Dorsolateral prefrontal cortex (tissue), 122 donors: ENCODE measurements at places on chromosomes 12 and 14. TPM values are rescaled to one million over a fixed set of nuclear protein-coding genes. Genes with fewer than 3 reads are reported as not detected.

DNA sequence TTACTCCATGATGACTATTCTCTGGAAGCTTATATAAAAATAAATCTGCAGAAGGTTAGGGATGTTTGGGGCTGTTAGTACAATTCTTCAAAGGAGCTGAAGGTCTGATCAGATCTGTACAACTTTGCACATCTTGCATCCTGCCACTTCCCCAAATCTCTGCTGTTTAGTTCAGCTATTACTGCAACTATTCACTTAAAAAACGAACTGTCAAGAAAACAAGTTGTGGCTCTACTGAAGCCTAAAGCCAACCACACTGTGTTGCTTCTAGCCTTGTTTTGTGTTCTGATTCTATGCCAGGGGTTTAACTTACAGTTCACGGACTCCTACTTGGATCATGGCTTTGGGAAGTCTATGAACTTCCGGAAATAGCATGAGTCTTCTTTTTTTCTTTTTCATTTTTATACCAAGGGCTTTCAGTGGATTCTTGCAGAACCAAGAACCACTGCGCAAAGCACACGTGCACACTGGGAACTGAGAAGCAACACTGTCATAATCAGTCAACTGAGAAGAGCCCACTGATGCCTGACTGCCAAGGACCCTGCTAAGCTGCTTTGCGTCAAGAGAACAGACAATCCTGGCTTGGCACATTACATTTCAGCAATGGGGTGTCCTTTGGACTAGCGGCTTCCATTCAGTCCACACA, 66.3 kb upstream of the EEA1 start:
- no peak for DNase-seq

CCDC175 gene
- 2.7 TPM for total RNA-seq

- DNase-seq: no peak
Observed at GRCh38 chr12:5745251-5745888, 199.7 kb downstream of the ANO2 start.

PTPRO gene
- 27.1 TPM for total RNA-seq

PIANP gene
- 84.7 TPM for total RNA-seq

GSC gene
- total RNA-seq: not detected

FAM186B gene
- not detected for total RNA-seq

TDP1 gene
- total RNA-seq: 21.9 TPM

GRCh38 chr14:72000907-72001306, 68.7 kb downstream of the RGS6 start:
- peak; percentile 15 for DNase-seq

DBX2 gene
- 3.3 TPM for total RNA-seq

DNA sequence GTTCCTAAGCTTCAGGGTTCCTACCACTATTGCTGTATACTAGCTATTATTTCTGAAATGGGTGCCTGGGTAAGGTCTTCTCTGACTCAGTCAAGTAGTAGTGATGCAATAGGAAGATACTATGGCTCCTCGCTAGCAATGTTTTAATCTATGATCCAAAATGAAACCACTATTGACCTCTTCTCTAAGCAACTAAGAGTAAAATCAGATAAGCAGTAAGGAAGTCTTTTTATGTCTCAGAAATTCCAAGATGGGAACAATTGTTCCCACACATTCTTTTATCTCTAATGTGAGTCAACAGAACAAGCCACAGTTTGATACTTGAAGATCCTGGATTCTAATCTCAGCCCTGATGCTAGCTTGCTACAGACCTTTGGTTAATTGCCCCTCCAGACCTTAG, 45.1 kb downstream of the AREL1 start:
- DNase-seq: no peak

DNA sequence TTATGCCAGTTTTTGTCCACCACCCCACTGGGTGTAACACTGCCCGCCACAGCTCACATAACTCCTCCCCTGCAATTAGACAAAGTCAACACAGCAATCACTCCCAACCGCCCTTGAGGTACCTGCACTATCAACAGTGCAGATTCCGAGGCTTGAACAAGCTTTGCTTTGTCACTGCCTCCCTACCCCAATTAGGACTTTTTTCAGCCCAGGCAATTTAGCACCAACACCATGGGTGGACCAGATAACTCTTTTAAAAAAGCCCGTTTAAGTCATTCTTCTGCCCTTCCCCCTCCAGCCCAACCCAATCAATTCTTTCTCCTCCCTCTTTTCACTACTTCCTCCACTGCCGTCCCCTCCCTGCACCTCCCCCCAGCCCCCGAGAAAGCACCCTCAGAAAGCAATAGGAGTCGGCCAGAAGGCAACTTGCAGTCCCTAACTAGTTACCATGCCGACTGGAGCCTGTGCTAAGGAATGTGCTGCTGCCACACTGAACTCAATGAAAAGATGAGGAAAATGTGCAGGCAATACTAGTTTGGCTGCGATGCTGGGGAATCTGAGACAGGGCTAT, 45.7 kb upstream of the OTX2 start:
- no peak for DNase-seq

- DNase-seq: no peak
Observed at GRCh38 chr12:123957196-123957595, 15.4 kb downstream of the CCDC92 start.

DNA sequence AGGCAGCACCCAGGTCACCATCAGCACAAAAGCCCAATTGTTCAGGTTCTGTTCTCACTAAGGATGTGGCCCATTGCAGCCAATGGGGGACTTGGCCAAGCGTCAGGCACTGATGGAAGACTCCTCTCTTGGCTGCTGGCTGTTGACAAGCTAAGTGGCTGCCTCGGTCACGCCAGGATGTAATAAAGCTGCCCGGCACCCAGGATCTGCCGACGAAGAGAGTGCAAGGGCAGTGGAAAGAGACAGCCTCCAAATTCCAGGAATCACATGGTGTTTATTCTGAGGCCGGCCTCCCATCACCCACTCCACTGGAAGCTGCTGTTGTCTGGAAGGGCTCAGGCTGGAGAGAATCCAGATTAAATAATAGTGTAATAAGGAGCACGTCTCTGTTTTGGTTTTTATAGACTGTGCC, 451.8 kb upstream of the TBX3 start:
- peak; percentile 42 for DNase-seq

- DNase-seq: no peak
Observed at GRCh38 chr12:89261982-89262381, 90.3 kb downstream of the DUSP6 start.

GRCh38 chr12:52901715-52902541, 2.9 kb downstream of the KRT8 start:
- DNase-seq: no peak

GRCh38 chr12:67068204-67068731, 200.9 kb upstream of the CAND1 start:
- DNase-seq: no peak

DNA sequence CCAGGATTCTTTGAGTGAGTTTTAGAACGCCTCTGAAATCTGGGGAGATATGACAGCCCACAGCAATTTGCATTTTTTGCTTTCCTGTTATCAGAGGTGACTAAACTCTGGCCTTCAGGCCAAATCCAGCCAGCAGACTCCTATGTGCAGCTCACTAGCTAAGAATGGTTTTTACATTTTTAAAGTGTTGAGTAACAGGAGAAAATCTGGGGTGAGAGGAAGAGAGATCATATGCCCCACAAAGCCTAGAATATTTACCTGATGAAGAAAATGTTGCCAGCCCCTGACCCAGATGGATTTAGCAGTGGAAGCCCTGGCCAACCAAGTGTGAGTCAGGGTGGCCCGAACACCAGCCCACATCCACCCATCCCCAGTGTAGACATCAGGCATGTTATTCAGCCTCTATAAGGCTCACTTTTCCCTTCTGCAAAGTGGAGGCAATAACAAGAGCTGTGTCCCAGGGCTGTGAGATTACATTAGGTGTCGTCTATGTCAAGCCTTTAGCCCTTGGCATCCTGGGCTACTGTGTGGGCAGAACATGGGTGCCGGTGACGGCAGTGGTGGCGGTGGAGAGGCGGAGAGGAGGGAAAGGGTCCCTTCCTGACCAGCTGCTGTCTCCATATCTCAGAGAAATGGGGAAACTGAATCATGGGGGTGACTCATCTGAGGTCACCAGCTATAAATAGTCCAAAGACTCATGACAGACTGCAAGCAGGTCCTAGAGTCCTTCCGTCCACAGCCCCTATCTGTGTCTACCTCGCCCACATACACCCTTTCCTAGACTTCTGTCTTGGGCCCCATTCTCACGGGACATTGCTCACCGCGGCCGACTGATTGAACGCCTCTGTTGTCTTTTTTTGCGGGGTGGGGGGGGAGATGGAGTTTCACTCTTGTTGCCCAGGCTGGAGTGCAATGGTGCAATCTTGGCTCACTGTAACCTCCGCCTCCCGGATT, 32.6 kb upstream of the CD9 start:
- no peak for DNase-seq

DNA sequence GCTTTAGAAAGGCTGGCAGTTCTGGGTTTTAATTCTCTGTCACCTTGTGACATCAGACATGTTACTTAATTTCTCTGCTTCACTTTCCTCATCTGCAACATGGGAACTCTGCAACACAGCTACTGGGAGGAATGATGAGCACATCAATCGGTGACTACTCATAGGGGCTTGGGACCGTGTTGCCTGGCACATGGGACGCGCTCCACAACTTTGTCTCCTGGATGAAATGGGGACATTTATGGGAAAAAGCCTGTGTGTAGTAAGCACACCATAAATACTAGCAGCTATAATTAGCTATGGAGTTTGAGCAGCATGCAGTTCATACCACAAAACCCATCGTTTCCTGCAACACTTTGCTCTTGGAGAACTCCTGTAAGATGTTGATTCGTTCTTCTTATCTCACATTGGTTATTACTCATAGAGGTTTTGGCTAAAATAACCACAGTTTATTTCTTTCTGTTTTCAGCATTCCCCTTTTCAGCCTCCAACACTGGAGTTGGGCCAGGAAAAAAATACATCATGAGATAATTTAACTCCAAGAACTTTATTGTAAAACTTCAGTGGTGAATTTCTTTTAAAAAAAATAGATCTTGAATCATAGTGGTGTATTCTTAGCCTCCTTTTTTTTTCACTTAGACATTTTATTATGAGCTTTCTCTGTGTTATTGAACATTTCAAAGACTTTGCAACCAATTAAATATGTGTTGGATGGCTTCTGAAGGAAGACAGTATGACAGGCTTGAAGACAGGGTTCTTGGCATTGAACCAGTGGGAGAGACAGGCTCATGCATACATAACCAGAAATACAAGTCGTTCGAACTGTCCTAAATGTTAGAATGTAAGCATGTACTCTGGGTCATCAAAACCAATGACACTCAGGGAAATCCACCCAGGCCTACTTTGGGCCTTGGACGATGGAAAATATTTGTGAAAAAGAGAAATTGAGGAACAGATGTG, 72.7 kb downstream of the RIN3 start:
- no peak for DNase-seq

GRCh38 chr12:94704452-94705306, 54.3 kb upstream of the TMCC3 start:
- no peak for DNase-seq

- no peak for DNase-seq
Observed at GRCh38 chr12:96810057-96810456, 97.0 kb upstream of the NEDD1 start.

DNA sequence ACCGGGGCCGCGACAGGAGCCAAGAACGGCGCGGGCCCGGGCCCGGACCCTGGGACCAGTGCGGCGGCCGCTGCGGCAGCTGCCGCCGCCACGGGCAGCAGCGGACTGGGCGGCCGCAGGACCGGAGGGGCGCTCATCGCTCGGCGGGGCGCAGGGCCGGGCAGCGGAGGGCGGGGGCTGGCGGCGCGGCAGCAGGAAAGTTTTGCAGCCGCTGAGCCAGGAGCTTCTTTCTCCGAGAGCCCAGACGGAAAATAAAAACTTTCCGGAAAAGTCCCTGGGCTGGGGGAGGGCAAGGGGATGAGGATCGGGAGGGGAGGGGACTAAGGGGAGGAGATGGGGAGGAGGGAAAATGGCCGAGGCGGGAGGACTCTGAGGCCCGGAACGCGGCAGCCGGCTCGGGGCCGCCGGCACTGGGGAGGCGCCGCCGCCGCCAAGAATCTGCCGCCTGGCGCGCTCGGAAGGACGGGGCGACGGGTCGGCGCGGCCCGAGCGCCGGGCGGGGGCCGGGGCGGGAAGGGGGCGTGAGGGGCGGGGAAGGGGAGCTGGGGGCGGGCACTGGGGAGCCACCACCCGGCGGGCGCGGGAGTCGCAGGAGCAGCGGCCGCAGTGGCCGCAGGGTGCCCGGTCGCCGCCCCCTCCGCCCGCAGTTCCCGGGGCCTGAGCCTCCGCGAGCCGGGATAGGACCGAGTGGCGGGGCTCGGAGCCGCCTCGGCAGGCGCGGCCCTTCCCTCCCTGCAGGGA, at the start of gene PRKD1:
Gene PRKD1, minus strand, starts transcription at position 472 of the 741 bp plus-strand sequence.
- DNase-seq: peak; percentile 31

DNA sequence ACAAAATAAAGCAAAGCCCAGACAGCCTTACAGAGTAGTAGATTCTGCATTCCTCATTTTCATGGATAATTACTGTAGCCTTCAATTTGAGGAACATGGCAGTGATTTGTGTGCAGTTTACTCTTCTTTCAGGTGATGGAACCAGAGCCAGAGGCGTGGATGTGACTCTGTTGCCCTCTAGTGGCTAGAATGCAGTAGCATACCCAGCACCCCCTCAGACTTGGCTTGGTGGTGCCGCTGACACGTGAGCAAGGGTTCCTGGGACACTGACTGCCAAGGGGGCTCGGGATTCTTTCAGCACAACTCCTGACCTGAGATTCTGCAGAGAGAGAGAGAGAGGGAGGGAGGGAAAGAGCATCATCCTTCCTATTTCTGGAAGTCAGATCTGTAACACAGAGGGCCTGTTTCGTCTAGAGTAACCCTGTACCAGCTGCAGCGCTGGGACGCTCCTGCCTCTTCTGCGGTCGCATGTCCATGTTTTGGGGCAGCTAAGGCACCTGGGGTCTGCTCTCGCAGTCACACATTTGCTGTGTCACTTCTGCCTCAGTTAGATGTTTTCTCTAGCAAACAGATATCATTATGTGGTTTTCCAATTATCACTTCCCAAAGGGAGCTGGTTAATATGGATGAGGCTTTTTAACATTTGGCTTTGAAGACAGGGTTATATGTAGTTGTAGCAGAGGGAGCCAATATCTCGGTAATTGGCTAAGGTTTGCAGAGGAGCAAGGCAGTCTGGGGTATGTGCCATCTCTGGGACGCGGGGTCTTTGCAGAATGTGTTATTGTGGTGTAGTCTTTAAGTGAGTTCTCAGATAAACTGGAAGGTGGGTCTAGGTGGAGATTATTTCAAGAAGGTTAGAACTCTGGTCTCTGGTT, 428.1 kb downstream of the NRXN3 start:
- DNase-seq: peak; percentile 30

RNU4-1 gene
- 1,861 TPM for total RNA-seq

DNA sequence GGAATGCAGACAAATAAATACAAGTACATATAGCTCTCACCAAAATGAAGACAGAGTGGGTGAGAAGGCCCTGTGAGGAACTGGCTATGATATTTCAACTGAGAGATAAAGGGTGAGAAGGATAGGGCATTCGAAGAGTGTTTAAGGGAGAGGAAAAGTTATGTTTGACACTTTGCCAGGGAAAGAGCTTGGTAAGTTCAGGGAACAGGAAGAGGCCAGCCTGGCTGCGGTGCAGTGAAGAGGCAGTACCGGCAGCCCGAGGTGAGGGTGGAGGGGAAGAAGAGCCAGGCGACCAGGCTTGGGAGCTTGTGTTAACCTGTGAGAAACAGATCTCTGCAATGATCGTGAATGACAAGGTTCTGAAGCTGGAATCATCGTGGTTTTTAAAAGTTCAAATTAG, 84.7 kb upstream of the RFX4 start:
- DNase-seq: no peak

GRCh38 chr14:71749613-71750238, 182.5 kb upstream of the RGS6 start:
- DNase-seq: no peak
